ENCODE measurements at places on chromosomes 2 and 18. TPM values are rescaled to one million over a fixed set of nuclear protein-coding genes. Genes with fewer than 3 reads are reported as not detected.

The RBM45 gene
- 25.2 TPM for total RNA-seq

The PAX3 gene
- total RNA-seq, result not detected

The OSR1 gene
- 1.1 TPM for total RNA-seq

The CYP27C1 gene
- not detected for total RNA-seq

The MAP3K19 gene
- total RNA-seq, result not detected

The IL1RL2 gene
- not detected for total RNA-seq

The MROH2A gene
- 0.04 TPM for total RNA-seq

The BUB1 gene
- 52.6 TPM for total RNA-seq
